H7 (cell line): ENCODE measurements at places on chromosomes 7 and 10. TPM values are rescaled to one million over a fixed set of nuclear protein-coding genes. Genes with fewer than 3 reads are reported as not detected.

GRCh38 chr7:101870361-101871062 lies 53.1 kb downstream of the CUX1 start:
- DNase-seq = peak; percentile 75

PDE6C gene
- total RNA-seq = not detected in 2 replicates

- peak; percentile 88 for DNase-seq
Observed at GRCh38 chr10:73625004-73625883, 16.0 kb downstream of the MYOZ1 start.

GRCh38 chr10:101287997-101288635 lies 58.9 kb upstream of the LBX1 start:
- peak; percentile 86 for DNase-seq

- peak; percentile 30 for DNase-seq
Observed at GRCh38 chr10:75243426-75243825, 7.7 kb upstream of the COMTD1 start.

- DNase-seq = no peak
Observed at GRCh38 chr10:105837951-105838350, 1196.9 kb downstream of the SORCS3 start.

CTTNBP2 gene
- total RNA-seq = 8.7 and 11.4 TPM in 2 replicates

GIMAP7 gene
- total RNA-seq = not detected in 2 replicates

- no peak for DNase-seq
Observed at GRCh38 chr10:14327527-14327926, 3.2 kb downstream of the FRMD4A start.

DNA sequence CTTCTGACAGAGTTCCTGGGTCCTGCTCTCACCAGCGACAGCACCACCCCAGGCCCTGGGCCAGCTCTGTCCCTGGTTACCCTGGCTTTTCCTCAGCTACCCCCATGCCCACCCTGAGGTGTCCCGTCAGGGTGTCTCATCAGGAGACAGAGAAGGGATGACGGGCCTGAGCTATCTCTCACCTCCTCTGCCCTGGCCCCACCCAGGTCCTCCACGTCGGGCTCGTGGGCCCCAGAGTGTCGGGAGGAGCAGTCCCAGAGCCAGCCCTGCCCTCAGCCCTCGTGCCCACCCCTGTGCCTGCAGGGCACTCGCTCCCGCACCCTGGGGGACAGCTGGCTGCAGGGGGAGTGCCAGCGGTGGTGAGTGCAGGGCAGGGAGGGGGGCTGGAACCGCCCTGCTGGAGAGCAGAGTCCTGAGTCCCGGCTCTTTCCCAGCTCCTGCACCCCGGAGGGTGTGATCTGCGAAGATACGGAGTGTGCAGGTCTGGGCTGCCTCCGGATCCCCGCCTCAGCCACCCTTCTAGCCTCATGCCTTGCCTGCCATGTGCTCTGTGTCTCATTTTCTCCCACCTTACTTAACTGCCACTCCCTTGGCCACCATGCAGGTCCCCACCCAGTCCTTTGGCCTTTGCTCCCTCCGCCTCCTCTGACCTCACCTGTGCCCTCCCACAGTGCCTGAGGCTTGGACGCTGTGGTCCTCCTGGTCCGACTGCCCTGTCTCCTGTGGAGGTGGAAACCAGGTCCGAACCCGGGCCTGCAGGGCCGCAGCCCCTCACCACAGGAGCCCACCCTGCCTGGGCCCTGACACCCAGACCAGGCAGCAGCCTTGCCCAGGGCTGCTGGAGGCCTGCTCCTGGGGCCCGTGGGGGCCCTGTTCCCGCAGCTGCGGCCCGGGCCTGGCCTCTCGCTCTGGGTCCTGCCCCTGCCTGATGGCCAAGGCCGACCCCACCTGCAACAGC lies 16.7 kb upstream of the ZNF862 start:
- DNase-seq = peak; percentile 62

ELMO1 gene
- total RNA-seq = 8.0 and 8.7 TPM in 2 replicates

DNA sequence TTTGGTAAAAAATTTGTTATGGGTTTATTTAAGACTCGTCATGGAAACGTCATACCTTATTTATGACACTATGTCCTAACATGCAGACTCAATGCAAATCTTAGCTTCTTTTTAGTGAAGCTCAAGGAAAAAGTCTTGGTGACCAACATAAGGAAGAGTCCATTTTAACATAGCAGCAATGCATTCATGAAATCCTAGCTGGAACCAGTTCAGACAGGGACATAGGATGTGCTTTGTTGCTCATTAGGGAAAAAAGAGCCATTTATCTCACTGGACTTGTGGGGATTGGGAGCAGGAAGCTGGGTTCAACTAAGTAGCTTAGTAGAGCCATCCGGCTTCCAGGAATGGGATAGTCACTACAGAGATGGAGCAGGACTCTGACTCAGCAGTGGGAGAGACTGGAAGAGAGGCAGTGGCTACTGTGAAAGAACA lies 100.7 kb upstream of the DKK1 start:
- DNase-seq = peak; percentile 8

DNA sequence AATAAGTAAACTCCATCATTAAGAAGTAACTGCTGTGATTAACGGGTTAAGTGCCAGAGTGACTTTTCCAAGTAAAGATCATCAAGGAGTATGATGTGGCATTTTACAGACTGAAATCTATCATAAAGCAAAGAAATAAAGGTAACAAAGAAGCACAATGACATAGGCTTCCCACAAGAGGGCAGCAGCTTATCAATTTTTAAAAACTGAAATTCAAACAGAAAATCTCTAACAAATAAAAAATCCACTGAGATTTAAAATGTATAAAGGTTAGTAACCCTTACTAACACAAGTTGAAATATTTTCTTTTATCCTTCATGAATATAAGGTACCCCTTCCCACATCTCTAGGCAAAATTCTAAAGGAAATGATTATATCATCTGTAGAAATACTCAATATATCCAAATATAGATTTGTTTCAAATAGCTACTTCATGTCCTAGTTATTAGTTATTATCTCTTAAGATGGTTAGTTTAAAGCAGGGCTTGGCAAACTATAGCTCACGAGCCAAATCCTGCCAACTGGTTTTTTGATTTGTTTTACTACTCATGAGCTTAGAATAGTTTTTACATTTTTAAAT lies 29.2 kb downstream of the FAM3C start:
- no peak for DNase-seq

WEE2 gene
- 0.76 TPM in 1 of 2 replicates, not detected in the other for total RNA-seq

DNA sequence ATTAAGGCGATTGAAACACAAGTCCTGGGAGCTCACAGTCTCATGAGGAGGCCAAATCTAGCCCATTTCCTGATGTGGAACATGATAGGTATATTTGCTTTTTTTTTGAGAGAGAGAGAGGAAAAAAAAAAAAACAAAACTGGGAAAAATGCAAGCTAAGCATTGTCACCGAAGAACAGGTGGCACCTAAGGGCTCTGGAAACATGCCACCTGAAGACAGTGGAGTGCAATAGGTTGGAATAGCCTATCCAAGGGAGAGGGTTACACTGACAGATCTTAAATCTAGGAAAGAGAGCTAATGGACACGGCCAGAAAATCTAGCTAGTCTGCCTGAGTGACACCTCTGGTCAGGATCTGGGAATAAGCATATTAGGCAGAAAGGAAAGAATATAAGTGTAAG lies 110.2 kb downstream of the SRI start:
- no peak for DNase-seq

- no peak for DNase-seq
Observed at GRCh38 chr7:99737726-99738125, 2.7 kb upstream of the CYP3A7 start.

GRCh38 chr10:77604941-77605351 lies 32.7 kb downstream of the KCNMA1 start:
- DNase-seq = no peak

GRCh38 chr7:133509822-133510221 lies 256.9 kb downstream of the EXOC4 start:
- DNase-seq = no peak

RPEL1 gene
- total RNA-seq = not detected in 2 replicates

GRCh38 chr7:3073763-3074458 lies 30.2 kb upstream of the CARD11 start:
- DNase-seq = no peak

DNA sequence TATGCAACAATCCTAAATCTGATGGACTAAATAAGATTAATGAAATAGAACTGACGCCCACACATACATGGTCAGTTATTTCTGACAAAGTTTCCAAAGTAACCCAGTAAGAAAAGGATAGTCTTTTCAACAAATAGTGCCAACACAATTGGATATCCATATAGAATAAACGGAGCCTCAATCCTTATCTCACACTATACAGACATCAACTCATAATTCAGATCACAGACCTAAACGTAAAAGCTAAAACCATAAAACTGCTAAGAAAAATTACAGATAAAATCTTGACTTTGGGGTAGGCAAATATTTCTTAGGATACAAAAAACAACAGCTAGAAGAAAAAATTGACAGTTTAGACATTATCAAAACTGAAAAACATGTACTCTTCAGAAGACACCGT lies 8.5 kb downstream of the CACUL1 start:
- DNase-seq = no peak

DNA sequence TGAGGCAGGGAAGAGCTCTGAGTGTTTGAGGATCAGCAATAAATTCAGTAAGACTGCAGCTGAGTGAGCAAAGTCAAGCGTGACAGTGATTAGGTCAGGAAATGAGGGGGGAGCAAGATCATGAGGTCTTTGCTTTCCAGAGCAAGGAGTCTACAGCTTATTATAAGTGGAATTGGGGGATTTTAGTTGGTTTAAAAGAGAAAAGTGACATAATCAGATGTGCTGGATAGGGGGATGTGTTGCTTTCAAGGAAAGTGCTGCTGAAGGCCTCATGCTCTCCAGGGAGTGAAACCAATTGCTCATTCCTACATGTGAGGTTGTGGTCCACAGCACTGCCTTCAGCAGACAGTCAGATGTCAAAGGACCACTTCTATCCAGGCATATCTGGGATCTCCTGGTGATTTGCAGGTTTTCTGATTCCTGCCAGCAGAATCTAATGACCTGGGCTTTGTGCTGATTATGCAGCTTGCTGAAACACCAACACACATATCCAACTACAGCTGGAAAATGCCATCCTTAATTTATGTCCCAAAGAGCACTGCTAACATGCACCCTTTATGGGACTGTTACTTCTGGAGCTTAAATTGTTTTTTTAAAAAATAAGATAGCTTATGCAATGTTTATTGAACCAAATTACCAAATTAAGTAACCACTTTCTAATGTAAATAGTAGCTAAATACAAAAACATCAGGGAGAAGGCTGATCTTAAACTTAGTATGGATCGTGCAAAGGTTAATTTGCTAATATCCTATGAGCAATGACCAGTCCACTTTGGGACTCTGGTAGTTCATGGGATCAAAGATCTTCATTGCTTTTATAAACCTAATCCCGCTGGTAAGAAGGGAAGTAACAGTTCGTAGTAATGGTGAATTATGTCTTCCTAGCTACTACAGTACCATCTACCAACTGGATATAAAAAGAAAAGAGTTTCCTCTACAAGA lies 607.6 kb downstream of the KCNMA1 start:
- DNase-seq = no peak

DNA sequence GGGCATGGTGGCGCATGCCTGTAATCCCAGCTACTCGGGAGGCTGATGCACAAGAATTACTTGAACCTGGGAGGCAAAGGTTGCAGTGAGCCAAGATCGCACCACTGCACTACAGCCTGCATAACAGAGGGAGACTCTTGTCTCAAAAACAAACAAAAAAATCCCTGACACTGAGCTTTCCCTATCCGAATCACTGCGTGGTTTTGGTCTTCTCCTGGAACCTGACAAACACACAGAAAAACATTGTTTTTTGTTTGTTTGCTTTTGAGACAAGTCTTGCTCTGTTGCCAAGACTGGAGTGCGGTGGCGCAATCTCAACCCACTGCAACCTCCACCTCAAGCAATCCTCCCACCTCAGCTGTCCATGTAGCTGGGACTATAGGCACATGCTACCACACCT lies 50.4 kb upstream of the PTPRN2 start:
- no peak for DNase-seq

- no peak for DNase-seq
Observed at GRCh38 chr7:42233695-42234331, 3.2 kb downstream of the GLI3 start.

DNA sequence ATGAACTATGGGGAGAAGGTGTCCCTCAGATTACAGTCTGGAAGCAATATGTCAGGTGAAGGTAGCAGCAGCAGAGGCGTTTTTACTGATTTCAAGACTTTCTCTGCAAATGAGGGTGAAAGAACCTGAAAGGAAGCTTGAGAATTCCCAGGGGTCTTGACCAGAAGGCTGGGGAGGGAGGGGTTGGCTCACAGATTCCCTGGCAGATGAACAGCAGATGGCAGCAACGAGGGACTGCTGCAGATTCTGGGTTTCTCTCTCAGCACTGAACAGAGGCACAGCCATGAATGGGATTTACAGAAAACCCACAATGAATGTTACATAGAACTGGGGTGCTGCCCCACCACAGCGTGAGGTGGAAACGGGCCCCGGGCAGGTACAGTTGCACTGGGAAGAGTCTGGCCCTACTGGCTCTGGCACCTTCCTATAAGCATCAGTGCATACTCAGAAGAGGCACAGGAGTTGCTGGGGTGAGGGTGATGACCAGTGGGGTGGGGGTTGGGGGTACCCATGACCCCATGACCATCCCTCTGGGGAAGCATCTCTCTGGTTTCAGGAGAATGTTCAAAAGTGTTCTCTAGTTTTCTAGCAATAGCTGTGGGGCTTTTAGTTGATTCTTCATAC lies 317.8 kb downstream of the SH2D4B start:
- DNase-seq = peak; percentile 75

- no peak for DNase-seq
Observed at GRCh38 chr7:66418537-66418936, 210.1 kb upstream of the KCTD7 start.

BPGM gene
- 14.9 and 19.6 TPM in 2 replicates for total RNA-seq
